ENCODE measurements at places on chromosomes 16 and 17.

DNA sequence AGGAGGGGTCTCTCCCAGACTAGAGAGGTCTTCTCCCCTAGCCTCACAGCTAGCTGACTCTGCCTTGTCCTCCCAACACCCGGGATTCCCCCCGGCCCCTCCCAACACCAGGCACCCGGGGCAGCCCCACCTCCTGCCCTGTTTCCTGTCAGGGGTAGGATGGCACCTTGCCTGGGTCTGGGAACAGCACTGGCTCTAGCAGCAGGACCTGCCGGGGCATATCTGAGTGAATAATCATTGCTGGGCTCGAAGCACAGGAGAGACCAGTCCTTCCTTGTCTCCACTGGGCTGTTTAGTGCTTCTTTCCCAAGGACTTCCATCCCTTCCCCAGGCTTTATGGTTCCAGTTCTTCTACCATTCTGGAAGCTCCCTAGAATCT, 25.7 kb downstream of the MINK1 start:
- DNase-seq, result no peak

DNA sequence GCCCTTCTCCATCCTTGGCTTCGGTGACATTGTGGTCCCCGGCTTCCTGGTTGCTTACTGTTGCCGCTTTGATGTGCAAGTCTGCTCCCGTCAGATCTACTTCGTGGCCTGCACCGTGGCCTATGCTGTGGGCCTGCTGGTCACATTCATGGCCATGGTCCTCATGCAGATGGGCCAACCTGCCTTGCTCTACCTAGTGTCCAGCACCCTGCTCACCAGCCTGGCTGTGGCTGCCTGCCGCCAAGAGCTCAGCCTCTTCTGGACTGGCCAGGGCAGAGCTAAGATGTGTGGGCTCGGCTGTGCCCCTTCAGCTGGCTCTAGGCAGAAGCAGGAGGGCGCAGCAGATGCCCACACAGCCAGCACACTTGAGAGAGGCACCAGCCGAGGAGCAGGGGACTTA, 1.5 kb downstream of the SPPL2C start:
- DNase-seq, result no peak

GRCh38 chr16:16007743-16008111, 58.3 kb downstream of the ABCC1 start:
- no peak for DNase-seq

- DNase-seq, result no peak
Measured at GRCh38 chr17:21124086-21124485, 2.7 kb upstream of the DHRS7B start.

DNA sequence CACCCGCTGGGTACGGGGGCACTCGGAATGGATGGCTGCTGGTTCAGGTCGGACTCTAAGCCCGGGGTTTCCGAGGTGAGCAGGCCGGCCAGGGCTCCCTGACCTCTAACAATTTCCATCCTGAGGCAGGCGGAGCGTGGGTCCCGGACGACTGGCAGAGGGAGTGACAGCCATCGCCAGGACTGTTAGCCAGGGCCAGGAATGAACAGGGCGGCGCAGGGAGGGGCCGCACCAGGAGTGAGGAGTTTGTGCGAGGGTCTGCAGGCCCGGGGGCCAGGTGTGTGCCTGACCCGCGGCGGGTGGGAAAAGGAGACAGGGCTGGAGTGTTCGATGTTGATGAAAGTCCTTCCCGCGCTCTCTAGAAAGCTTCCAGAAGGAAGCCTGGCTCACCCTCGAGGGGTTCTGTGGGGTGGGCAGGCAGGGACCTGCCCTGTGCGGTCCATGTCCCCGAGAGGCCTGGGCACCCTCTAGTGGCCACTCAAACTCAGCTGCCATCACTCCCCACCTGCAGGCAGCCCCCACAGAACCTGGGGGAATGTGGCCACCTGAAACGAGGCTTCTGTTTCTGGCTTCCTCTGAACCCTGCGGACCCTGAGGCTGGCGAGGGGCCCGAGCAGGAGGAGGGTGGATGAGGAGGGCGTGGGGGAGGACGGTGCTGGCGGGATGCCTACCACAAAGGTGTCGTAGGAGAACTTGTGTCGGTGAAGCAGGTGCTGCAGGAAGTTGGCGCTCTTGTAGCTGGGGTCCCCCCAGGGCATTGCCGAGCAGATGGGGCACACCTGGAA, 8.2 kb downstream of the RNF166 start:
- no peak for DNase-seq

DNA sequence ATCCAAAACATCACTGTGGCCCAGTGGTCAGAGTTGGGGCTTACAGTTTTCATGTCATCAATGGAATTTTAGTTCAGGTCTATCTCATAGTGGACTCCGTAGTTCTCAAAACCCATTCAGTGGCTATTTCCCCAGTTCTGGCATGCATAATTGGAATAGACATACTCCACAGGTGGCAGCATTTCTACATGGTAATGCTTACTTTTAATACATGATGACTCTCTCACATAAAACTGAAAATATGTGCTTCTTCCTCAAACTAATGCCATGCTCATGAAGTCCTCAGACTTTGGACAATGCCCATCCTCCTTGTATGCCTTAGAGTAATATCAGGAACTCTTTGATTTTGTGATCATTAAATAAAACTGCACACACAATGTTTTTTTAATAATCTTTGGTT, 857.4 kb upstream of the GOT2 start:
- DNase-seq, result no peak

GRCh38 chr16:50519001-50519400, 29.2 kb upstream of the NKD1 start:
- DNase-seq, result no peak

DNA sequence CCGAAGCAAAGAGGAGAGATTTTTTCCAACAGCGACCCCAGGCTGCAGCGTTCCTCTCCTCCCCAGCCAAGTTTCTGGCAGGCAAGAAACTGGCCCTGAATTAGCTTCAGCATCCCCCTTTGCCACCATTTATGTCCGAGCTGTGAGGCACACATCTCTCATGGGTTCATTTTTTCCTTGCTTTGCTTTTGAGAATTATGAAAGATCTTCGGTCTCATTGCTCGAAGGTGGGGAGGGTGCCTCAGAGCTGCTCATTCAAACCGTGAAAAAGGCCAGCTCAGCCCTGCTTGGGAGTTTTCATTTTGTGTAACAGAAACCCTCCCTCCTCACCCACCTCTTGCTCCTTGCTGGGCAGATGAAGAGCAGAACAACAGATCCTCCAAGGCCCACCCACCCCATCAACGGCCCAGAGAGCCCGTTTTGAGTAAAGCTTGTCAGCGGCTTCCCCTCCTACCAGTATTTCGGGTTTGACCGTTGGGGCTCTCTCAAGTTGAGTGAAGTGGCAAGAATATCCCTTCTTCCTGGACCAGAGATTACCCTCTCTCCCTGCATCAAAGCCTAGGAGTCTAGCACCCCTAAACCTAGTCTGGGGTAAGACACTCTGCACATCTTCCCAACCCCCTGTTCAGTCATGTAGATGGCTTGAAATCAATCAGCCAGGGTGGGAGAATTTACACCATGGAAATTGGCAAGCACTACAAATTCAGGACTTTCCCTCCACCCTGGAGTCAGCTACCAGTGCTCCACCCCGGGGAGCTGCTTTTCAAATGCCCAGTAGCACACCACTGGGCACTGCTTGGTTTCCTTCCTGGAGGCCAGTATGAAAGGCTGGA, 1.8 kb downstream of the CCR7 start:
- no peak for DNase-seq

GRCh38 chr17:33561569-33562334, 268.7 kb upstream of the ASIC2 start:
- DNase-seq, result no peak

GRCh38 chr16:80040814-80041213, 440.3 kb upstream of the MAF start:
- no peak for DNase-seq

- DNase-seq, result no peak
Measured at GRCh38 chr17:50787106-50787505, 19.8 kb upstream of the ANKRD40CL start.

DNA sequence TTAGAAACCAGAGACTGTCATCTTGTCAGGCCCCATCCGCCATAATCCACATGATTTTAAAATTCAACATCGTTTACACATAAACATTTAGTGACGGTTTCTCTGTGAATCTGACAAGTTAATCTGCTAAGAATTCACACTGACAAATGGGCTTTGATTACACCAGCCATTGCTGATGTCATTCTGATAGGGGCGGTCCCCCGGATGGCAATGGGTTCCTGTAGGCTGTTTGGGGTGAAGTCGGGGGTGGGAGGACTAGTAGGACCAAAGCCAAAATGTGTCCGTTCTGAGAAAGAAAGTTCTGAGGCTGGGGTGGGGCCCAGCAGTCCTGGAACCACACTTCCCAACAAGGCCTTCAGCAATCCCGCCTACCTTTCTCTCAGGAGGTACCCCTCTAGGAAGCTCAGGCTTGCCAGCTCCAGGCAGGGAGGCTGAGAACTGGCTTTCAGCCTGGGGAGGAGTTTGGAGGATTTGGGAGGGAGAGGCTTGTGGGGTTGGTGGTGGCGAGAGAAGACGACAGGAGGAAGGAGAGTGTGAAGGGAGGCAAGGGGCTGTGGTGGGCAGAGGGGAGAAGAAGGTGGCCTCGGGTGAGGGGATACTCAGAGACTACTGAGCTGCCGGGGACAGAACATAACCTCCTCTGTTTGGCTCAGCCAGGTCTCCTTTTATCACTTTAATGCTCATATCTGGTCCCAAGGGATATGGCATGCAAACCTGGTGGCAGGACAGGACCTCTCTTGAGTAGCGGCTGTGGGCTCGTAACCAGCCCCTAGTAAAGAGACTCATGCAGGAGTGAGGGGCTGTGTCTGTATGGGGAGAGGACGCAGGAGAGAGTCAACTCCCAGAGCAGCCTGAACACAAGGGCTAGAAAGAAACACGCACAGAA, 8.6 kb downstream of the HIC1 start:
- no peak for DNase-seq

- no peak for DNase-seq
Measured at GRCh38 chr17:37060094-37060493, 111.3 kb downstream of the AATF start.

DNA sequence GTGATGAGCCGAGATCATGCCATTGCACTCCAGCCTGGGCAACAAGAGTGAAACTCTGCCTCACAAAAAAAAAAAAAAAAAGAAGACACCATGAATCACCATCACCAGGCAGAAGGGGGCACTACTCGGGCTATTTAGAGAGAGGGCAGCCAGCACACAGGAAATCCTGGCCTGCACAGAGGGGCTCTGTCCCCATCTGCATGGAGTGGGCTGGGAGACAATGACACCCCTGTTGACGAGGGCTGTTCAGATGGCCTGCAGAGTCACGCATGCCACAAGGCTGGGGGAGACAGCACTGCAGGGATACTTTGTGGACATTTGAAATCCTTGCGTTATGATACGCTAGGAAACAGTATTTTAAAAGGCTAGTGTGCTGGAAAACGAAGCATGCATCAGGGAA, 48.3 kb downstream of the CUEDC1 start:
- no peak for DNase-seq

GRCh38 chr16:48126801-48127644, 28.8 kb downstream of the ABCC12 start:
- peak; percentile 76 for DNase-seq

GRCh38 chr16:30369091-30369937, 980 bp downstream of the TBC1D10B start:
- no peak for DNase-seq

DNA sequence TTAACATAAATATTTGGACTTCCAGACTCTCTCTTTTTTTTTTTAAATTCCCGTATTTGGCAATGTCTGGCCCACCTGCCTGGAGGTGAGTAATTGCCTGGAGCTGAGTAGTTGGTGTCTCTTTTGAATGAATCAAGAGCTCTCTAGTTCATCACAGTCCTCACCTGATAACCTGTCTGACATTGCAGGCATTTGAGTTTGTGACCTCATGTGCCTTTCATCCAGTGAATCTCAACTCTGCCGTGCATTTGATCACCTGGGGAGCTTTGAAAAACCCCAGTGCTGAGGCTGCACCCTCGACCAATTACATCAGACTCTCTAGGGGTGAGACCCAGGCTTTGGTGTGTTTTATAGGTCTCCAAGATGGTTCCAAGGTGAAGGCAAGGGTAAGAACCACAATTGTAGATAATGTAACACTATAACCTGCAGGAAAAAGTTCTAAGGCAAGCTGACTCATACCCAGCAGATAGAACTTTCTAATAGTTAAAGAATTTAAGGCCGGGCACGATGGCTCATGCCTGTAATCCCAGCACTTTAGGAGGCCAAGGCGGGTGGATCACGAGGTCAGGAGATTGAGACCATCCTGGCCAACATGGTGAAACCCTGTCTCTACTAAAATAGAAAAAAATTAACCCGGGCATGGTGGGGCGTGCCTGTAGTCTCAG, 24.5 kb upstream of the HS3ST2 start:
- no peak for DNase-seq

- no peak for DNase-seq
Measured at GRCh38 chr17:41684035-41684434, 4.7 kb upstream of the EIF1 start.

GRCh38 chr17:78142119-78142861, 3.9 kb upstream of the C17orf99 start:
- no peak for DNase-seq

DNA sequence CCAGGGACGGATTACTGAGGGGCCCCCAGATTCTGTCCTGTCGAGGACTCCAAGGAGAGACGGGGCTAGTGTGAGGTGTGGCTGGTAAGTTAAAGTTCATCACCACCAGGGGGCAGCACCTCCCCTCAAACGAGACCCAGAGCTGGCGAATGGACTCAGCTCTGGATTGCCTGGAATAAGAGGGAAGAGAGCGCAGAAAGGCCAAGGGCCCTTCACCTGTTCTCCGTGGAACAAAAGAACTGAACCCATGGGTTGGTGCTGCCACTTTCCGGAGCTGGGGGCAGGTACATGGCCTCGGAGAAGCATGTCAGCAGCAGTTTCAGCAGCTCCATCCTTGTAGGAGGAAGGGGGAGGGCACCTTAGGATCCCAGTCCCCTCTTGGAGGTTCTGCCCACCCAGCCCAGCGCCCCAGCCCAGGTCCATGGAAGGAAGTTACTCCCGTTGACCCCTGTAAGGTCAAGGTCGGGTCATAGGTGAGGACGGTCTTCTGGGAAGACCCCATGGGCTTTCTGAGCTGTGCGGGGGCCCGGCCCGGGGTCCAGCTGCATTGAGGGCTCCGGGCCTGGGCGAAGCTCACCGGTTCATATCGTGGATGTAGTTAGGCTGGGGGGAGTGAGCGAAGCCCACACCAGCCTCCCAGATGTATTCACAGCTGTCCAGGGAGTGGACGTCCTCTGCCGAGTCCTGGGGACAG, 10.8 kb downstream of the HID1 start:
- DNase-seq, result peak; percentile 57

DNA sequence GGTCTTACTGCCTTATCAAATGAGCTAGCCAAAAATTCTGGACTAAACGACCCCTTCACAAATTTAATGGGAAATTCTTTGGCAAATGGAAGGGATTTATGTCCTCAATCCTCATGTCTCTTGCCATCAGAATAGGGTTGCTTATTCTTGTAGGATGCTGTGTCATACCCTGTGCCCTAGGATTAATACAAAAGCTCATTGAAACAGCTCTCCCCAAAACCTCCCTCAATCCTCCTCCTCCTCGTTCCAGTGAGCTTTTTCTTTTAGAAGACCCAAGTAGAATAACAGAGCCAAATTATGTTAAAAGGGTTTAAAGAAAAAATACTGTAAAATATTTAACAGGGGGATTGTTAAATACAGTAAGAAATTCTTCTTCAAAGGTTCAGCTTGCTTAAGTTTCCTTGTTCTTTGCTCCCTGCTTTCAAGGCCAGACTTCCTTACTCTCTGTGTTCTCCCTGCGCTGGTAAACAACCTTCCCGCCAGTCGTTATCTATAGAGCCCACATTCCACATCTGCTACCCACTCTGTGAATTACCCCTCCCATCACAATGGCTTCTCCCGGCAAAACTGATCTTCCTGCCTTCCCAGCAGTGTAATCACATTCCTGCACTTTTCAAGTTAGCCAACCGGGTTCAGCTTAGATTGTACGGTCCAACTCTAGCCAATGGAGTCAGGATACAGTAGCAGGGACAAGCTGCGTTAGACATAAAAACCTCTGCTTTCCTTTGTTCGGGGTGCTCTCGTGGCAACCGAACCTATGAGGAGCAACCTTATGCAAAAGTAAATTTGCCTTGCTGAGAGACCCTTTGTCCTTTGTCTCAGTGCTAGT, 9.7 kb downstream of the HPR start:
- no peak for DNase-seq

All from NCI-H2107 (cell line).